Psoas muscle (tissue), 8 donors: ENCODE measurements at places on chromosomes 12 and 14.
A peak's percentile ranks its signal among the peaks of the same experiment; 100 is the strongest.

- no peak for DNase-seq
These were observed 22.8 kb downstream of the GALNT8 start for GRCh38 chr12:4743046-4743445.

DNA sequence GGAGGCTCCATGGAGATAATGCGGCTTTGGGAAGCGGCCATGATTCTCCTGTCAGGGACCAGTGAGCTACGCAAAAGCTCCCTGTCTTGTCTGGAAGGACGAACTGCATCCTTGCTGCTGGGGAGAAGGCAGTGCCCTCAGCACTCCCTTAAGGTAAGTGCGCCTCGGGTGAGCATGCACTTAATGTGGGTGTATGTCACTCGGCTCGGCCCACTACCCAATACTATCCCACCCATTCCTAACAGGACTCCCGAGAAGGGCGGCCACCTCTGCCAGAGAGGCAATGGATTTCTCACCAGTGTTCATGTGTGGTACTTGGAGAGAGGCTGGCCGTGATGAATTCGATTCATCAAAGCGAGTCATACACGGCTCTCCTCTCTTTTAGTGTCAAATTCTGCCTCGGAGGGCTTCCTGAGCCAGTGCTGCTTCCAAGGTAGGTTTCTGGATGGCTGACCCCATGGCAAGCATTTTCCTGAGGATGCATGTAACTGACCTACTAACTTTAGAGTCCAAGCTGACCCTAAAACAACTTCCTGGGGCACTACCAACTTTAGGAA lies 151.7 kb upstream of the RTL1 start:
- DNase-seq = peak; percentile 0

DNA sequence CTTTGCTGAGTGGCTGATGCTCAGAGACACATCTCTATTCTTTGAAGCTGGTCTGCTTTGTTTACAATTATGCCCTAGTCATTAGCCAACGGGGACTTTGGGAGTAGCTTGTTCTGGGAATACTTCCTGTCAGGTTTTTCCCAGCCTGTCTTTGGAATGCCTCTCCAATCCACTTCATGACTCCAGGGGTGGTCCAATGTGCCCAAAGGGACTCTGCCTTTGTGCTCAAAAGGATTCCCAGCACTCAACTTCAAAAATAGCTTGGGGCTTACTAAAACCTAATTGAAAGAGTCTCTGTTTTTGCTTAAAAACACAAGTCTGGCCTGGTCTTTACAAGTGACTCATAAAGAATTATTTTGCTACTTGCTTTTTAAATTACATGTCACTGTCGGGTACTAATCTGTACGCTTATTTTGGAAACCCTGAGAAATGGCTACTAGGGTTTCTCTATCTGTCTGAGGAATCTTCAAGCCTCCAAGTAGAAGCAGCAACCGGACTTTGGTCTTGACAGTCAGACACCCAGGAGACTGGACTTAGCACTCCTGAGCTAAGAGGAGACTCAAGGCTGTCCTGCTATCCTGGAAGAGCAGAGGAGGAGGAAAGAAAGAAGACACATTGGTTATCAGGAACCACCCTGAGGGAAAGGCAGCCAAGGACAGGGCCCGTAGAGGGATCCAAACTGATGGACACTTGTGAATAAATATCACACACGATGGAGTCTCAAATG lies 20.7 kb downstream of the PHLDA1 start:
- no peak for DNase-seq

- no peak for DNase-seq
These were observed 12.2 kb downstream of the CCDC175 start for GRCh38 chr14:59564366-59564765.

GRCh38 chr14:75399843-75400775 lies 27.7 kb upstream of the JDP2 start:
- peak; percentile 93 for DNase-seq

GRCh38 chr12:83954071-83954789 lies 958.4 kb downstream of the SLC6A15 start:
- DNase-seq = no peak

DNA sequence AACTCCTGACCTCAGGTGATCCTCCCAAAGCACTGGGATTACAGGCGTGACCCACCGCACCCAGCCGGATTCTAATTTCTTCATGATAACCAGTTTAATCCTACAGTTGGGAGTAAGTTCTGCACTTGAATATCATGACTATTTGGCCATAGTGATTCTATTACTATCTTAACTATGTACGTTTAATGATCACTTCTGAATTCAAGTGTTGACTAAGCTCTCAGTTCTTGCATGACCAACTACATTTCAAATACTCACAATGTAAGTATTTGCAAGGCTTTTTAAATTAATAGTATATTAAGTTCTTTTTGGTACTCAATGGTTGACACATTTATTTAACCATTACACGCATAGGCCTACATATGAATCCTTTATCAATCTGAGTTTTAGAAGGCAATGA lies 17.4 kb upstream of the VPS33A start:
- DNase-seq = no peak
